ENCODE measurements at places on chromosomes 7 and 10. TPM values are rescaled to one million over a fixed set of nuclear protein-coding genes. Genes with fewer than 3 reads are reported as not detected.
A peak's percentile ranks its signal among the peaks of the same experiment; 100 is the strongest.

The GPNMB gene
- 2.1 TPM for total RNA-seq

The SLC18A2 gene
- not detected for total RNA-seq

The FAM25C gene
- not detected for total RNA-seq

The COL17A1 gene
- total RNA-seq = 0.26 TPM

The FOXI2 gene
- total RNA-seq = not detected

The NPSR1 gene
- total RNA-seq = not detected

DNA sequence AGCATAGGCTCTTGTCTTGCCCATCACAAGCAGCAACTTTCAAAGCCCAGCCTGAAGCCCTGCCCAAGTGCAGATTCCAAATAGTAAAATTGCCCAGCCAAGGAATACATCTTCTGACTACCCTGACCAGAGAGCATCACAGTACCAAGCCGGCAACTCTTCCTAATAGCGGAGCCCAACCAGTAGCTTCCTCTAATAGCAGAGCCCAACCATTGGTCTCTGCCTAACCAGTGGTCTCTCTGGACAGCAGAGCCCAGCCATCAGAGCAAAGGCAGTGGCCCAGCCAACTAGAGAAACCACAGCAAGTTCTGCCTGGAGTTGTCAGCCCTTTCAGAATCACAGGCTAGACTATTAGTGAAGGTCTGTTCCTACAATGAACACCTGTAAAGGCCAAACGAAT is 285.6 kb downstream of the HGF start:
- H3K27ac ChIP-seq = no peak overlapping the region
- H3K27me3 ChIP-seq = no peaks in the 10 kb centered on the region
- H3K4me1 ChIP-seq = no peaks in the 10 kb centered on the region
- H3K36me3 ChIP-seq = no peaks in the 10 kb centered on the region
- H3K4me3 ChIP-seq = no peak overlapping the region
- DNase-seq = no peak

- no peak overlapping the region for H3K4me3 ChIP-seq
- no peaks in the 10 kb centered on the region for H3K27me3 ChIP-seq
- H3K27ac ChIP-seq = no peak overlapping the region
- no peaks in the 10 kb centered on the region for H3K36me3 ChIP-seq
- DNase-seq = no peak
Observed at GRCh38 chr10:97644936-97645335, 4.5 kb downstream of the PI4K2A start.

- DNase-seq = no peak
- H3K27ac ChIP-seq = no peak overlapping the region
- H3K36me3 ChIP-seq = no peaks in the 10 kb centered on the region
- no peaks in the 10 kb centered on the region for H3K4me1 ChIP-seq
Observed at GRCh38 chr7:87833130-87833529, 43.0 kb downstream of the SLC25A40 start.

DNA sequence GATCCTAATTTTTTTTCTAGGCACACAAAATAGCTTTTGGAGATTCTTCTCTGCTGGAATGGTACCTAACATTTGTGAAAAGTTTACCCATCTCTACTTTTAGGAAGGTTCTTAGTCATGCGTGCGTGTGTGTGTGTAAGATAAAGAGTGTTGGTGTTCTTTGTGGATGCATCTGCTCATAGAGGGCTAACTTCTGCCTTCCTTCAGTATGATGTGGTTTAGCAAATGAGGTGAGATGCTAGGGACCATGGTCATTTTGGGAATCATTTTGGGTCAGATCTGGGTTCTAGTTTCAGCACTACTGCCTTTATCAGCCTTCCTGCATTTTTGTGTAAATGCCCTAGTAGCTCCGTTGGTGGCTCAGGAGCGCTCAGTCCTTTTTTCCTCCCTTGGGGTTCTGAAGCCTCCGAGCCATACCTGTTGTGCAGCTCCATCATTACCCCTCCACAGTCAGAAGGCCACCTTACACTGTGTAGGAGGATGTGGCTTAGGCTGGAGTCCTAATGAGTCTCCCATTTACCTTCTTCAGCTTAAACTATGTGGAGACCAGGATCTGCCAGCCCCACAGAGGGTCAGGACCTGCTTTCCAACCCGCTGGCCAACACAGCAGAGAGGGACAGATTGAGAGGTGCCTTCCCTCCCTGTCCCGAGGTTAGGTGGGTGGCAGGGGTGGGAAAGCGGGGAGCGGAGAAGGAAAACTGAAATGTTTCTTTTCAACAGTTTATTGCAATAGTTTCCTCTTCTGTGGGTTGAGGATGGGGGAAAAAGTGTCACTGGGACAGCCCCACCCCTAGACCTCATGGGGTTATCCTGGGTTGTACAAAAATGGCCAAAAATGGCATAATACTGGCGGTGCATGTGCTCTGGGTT is 31.2 kb downstream of the TSPAN14 start:
- H3K4me1 ChIP-seq = no peaks in the 10 kb centered on the region
- H3K27me3 ChIP-seq = no peaks in the 10 kb centered on the region
- no peak for DNase-seq
- no peaks in the 10 kb centered on the region for H3K36me3 ChIP-seq

GRCh38 chr7:155648752-155649339 is 4.4 kb downstream of the RBM33 start:
- no peak overlapping the region for H3K4me3 ChIP-seq
- no peak for DNase-seq
- no peaks in the 10 kb centered on the region for H3K36me3 ChIP-seq
- no peaks in the 10 kb centered on the region for H3K27me3 ChIP-seq
- no peak overlapping the region for H3K27ac ChIP-seq
- peaks cover 20% of the 10 kb centered on the region for H3K4me1 ChIP-seq

DNA sequence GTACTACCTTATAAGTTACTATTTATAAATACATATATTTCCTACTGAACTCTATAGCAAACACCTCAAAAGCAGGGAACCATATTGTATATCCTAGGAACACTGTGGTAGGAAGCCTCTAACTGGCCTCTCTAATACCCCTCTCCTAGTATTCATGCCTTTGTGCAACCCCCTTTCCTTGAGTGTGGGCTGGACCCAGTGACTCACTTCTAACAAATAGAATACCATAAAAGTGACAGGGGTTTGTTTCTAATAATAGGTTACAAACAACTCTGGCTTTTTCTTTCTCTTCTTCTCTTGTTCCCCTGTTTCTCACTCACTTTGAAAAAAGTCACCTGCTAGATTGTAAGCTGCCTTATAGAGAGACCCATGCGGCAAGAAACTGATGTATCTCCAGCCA is 51.6 kb upstream of the MACC1 start:
- no peaks in the 10 kb centered on the region for H3K4me1 ChIP-seq
- no peak overlapping the region for H3K27ac ChIP-seq
- DNase-seq = no peak
- no peaks in the 10 kb centered on the region for H3K27me3 ChIP-seq

DNA sequence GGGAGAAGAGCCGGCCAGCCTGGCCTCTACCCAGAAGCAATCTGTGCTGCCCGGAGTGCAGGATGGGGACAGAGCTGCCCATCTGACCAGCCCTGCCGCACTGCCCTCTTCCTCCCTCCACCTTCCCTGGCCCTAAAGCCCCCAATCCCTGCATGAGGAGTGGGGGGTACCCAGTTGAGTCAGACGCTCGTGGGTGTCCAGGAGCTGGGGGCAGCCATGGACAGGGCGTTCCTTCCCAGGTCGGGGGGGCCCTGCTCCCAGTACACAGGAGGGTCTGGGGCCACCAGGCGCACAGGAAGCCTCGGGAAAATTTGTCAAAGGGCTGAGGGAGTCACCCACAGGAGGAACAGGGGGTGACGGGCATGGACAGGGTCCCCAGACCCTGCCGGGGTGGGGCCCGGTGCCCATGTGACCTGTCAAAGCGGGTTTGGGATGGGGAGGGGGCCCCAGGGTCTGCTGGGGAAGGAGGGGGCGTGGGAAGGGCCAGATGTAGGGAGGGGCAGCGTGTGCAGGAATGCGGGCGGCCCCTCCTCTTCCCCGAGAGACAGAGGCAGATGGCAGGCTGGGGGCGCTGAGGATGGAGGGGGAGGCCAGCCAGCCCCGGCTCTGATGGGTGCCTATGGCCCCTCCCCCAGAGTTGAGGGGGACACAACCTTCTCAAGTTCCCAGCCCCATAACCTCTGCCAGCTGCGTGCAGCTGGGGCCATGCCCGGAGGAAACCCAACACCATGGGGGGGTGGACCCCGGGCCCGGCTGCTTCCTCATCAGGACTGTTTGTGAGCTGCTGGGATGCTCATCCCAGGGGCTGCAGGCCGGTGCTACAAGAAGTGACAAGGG is 21.5 kb upstream of the GRIFIN start:
- no peaks in the 10 kb centered on the region for H3K36me3 ChIP-seq
- no peak for DNase-seq
- H3K27me3 ChIP-seq = no peaks in the 10 kb centered on the region
- H3K4me3 ChIP-seq = no peak overlapping the region
- peaks cover 20% of the 10 kb centered on the region for H3K4me1 ChIP-seq
- H3K27ac ChIP-seq = no peak overlapping the region

DNA sequence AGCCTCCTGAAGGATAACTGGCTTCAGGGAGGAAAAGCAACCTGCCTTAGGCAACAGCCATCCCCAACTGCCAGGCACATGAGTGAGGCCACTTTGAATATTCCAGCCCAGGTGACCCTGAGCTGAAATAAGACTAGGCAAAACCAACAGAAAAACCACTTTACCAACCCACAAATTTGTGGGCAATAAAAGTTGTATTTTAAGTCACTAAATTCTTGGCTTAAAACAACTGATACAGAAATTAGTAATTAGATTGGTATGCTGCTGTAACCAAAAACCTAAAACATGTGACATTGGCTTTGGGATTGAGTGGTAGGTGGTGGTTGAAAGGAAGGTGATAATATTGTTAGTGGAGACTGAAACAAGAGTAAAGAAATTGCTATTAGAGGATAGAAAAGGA is 39.9 kb downstream of the ABCB4 start:
- no peak for DNase-seq
- no peak overlapping the region for H3K4me3 ChIP-seq
- no peaks in the 10 kb centered on the region for H3K27me3 ChIP-seq
- no peak overlapping the region for H3K27ac ChIP-seq
- H3K4me1 ChIP-seq = no peaks in the 10 kb centered on the region

DNA sequence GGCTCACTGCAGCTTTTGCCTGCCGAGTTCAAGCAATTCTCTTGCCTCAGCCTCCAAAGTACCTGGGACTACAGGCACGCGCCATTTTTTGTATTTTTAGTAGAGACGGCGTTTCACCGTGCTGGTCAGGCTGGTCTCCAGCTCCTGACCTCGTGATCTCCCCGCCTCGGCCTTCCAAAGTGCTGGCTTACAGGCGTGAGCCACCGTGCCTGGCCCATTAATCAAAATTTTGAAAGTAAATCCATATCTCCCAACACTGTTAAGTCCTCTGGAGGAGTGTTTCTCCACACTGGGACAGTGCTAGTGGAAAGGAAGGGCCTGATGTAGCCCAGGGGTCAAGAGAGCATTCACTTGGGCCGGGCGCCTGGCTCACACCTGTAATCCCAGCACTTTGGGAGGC is 644.6 kb downstream of the SH2D4B start:
- no peak for DNase-seq
- no peak overlapping the region for H3K27ac ChIP-seq
- H3K36me3 ChIP-seq = no peaks in the 10 kb centered on the region
- H3K4me1 ChIP-seq = no peaks in the 10 kb centered on the region

- peak; percentile 46 for DNase-seq
- H3K27ac ChIP-seq = no peak overlapping the region
- no peaks in the 10 kb centered on the region for H3K36me3 ChIP-seq
- H3K4me1 ChIP-seq = no peaks in the 10 kb centered on the region
Observed at GRCh38 chr10:60611291-60611747, 167.0 kb upstream of the CDK1 start.

DNA sequence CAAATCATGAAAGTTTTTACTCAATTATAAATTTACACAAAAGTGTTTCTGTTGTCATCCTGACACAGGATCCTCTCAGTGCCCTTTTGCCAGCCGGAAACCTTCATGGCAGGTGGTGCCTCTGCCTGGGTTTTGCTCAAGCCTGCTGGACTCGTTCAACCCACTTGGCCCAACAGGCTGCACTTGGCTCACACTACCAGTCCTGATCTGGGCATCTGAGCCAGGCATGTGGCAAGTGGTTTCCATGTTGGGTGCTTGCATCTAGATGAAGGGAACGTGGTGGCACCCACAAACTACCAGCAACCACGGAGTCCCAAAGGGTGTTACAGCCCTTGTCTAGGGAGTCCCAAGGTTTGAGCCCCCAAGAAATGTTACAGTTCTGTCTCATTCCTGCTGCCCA is 162.3 kb upstream of the CSTF2T start:
- DNase-seq = no peak
- no peaks in the 10 kb centered on the region for H3K36me3 ChIP-seq
- no peaks in the 10 kb centered on the region for H3K27me3 ChIP-seq
- H3K27ac ChIP-seq = no peak overlapping the region

DNA sequence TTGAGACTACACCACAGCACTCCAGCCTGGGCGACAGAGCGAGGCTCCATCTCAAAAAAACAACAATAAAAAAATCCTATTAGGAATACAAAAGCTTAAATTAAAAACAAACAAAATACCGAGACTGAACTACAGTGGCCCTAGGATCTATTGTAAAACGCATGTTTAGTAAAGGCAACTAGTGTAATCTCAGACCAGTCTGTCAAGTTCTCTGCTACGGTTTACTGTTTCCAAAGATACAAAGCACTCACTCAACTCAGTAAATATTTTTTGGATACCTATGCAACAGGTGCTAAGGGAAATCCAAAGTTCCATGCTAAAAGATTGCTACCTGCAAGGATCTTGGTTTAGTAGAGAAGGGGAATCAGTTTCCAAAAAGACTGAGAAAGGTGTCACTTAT is 3.4 kb upstream of the MIOS start:
- peaks cover 9% of the 10 kb centered on the region for H3K4me1 ChIP-seq
- H3K36me3 ChIP-seq = no peaks in the 10 kb centered on the region
- no peak overlapping the region for H3K27ac ChIP-seq
- DNase-seq = no peak
- H3K4me3 ChIP-seq = no peak overlapping the region
- H3K27me3 ChIP-seq = no peaks in the 10 kb centered on the region

DNA sequence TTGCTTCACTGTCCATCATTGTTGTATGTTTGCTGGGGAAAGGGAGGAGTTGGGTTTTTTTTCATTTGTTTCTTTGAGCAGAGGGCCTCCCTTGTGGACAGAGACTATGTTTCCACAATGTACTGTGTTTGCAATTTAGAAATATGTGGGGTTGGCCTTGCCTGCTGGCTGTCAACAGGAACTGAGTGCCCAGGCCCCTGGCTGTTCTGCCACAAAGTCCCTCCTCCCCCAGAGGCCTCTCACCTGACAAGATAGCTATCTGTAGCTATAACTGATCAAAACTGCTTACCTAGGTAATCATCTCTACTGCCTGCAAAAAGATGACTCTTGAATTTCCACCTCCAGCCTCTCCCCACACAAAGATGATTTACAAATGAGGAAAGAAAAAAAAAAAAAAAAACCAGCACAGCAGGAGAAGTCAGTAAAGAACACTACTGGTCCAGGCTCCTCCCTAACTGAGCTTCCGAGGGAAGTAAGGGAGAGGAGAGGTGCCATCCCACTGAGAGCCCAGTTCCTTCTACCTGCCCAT is 121.8 kb downstream of the SGMS1 start:
- H3K4me3 ChIP-seq = no peak overlapping the region
- no peaks in the 10 kb centered on the region for H3K36me3 ChIP-seq
- no peak overlapping the region for H3K27ac ChIP-seq
- no peaks in the 10 kb centered on the region for H3K4me1 ChIP-seq
- no peaks in the 10 kb centered on the region for H3K27me3 ChIP-seq

GRCh38 chr10:49310460-49310859 is 11.5 kb downstream of the C10orf71 start:
- no peaks in the 10 kb centered on the region for H3K36me3 ChIP-seq
- peaks cover under 1% of the 10 kb centered on the region for H3K27me3 ChIP-seq
- H3K4me3 ChIP-seq = no peak overlapping the region
- H3K4me1 ChIP-seq = no peaks in the 10 kb centered on the region
- H3K27ac ChIP-seq = no peak overlapping the region

All from Panc1 (cell line).